ENCODE measurements at places on chromosomes 1 and 21. TPM values are rescaled to one million over a fixed set of nuclear protein-coding genes. Genes with fewer than 3 reads are reported as not detected.

DNA sequence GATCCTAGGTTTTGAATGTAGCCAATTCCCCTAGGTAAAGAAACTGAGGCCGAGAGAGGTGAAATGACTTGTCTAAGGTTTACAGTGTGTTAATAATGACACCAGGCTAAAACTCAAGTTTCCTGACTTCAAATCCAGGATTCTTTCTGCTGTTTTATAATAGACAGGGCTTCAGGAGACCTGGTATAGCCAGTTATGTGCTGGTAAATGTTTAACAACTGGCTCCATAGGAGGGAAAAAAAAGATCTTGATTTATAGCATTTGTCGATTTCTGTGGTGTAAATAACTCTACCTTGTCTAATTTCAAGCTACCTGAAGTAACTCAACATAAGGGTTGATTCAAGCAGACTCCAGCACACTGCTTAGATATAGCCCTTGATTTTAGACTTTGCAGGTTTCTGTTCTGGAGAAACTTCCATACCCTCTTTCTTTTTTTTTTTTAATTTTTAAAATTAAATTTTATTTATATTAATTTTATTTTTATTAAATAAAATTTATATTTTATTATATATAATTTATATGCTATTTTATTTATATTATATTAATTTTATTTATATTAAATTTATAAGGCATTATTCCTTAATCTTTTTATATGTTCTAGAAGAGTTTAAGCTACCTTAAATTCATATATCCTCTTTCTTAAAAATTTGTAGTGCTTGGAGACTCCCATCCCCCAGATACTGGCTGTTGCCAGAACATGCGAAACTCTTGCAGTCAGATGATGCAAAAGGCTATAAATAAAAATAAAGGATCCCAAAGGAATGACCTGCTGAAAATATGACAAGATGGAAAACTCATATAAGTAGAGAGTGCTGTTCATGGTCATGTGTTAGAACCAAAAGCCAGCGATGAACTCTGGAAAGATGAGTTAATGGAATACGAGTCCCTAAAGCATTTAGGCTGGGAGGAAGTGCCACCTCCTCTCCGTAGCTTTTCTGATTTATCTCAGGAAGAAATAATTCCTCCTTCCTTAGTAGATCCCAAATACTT, 35.4 kb upstream of the SRSF10 start:
- no peak for DNase-seq
- H3K4me3 ChIP-seq = no peak overlapping the region
- H3K27me3 ChIP-seq = no peaks in the 10 kb centered on the region
- peaks cover 36% of the 10 kb centered on the region for H3K4me1 ChIP-seq
- no peaks in the 10 kb centered on the region for H3K36me3 ChIP-seq

DNA sequence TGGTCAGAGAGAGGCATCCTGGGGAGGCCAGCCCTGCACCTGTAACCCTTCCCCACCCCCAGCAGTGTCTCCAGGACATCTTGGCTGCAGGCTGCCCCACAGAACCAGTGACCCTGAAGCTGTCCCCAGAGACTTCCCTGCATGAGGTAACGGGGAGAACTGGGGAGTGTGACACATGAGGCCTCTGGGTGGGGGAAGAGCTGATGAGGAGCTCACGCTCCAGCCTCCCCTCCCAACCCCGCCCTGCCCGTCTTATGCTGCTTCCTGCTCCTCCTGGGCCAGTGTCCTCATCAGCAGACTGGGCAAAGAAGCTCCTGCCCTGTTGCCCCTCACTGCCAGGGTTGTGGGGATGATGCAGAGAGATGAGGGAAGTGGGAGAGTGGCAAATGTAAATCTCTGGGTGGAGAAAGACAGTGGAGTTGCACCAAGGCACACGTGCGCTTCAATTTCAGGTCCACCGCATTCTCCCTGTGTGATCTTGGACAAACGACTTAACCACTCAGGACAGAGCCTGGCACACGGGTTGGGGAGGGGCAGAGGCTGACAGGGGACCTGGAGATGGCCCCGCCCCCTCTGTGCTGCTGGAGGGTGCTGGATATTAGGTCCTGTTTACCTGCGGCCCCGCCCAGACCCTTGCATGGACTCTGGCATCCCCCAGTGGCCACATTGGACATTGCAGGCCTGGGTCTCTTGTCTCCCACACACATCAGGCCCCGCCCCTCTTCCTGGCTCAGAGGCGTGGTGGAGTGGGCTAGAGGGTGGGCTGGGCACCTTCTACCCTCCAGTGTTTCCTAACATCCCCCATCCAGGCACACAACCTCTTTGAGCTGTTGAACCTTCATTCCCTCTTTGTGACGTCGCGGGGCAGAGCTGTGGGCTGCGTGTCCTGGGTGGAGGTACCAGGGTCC, 12.3 kb downstream of the CLCNKB start:
- no peaks in the 10 kb centered on the region for H3K27me3 ChIP-seq
- no peak overlapping the region for H3K27ac ChIP-seq
- H3K4me1 ChIP-seq = peaks cover 6% of the 10 kb centered on the region
- no peaks in the 10 kb centered on the region for H3K36me3 ChIP-seq

Gene TPTE
- 0.54 TPM for total RNA-seq

Gene CAPN8
- total RNA-seq = 0.40 TPM

Gene HSF2BP
- total RNA-seq = 0.33 TPM

Gene MTF1
- 5.6 TPM for total RNA-seq

Gene LRRC42
- 28.7 TPM for total RNA-seq

DNA sequence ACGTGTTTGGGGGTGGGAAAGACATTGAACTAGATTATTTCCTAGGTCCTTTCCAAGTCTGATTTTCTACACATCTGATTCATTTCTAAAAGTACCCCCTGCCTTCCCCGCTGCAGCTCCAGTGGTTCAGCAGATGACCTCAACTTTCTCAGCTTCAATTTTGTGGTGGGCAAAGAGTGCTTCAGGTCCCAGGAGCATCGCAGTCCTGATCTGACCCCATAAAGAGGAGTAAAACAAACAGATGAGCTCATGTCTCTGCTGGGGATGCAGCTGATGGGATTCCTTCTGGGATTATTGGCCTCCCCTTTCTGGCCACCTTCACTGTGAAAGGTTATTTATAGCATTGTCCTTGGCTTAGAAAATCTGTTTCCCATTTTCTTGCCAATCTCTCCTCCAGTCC, 337.0 kb upstream of the PLXNA2 start:
- no peaks in the 10 kb centered on the region for H3K36me3 ChIP-seq
- no peak for DNase-seq
- H3K4me3 ChIP-seq = no peak overlapping the region
- no peaks in the 10 kb centered on the region for H3K4me1 ChIP-seq

DNA sequence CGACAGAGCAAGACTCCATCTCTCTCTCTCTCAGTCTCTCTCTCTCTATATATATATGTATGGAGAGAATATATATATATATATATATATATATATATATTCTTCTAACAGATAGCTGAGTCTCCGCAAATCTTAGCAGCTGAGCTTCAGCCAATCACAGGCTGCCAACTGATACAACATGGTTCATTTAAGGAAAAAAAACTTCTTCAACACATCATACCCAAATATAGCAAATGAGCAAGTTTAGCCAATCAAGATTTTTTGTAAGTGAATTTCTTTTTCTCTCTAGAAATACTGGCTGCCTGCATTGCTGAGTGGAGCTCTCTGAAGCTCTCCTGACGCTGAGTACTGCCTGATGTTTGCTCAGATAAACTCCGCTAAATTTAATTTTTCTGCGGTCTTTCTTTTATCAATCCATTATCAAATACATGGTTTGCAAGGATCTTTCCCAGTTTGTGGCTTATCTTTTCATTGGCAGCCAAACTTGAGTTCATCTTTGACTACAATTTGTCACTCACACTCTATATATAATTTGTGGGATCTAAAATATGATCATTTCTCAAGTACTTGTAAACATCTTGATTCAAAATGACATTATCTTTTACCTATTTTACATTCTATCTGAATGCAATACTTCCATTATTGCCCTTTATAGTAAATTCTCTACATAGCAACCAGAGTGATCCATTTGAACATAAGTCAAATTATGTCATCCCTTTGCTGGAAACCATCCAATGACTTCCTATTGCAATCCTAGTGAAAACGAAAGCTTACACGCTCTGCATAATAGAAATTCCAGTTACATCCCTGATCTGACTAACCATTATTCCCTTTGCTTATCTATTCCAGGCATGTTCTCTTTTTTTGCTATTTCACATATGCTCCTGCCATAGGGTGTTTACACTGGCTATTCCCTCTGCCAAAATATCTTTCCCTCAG, 2131.7 kb downstream of the MRPL39 start:
- H3K4me1 ChIP-seq = no peaks in the 10 kb centered on the region
- no peaks in the 10 kb centered on the region for H3K36me3 ChIP-seq
- no peak for DNase-seq
- H3K27ac ChIP-seq = no peak overlapping the region
- H3K27me3 ChIP-seq = no peaks in the 10 kb centered on the region
- H3K4me3 ChIP-seq = no peak overlapping the region

- no peaks in the 10 kb centered on the region for H3K36me3 ChIP-seq
- H3K4me3 ChIP-seq = no peak overlapping the region
- no peak overlapping the region for H3K27ac ChIP-seq
- DNase-seq = no peak
- H3K4me1 ChIP-seq = no peaks in the 10 kb centered on the region
Measured at GRCh38 chr1:190022709-190023108, 455.0 kb downstream of the BRINP3 start.

DNA sequence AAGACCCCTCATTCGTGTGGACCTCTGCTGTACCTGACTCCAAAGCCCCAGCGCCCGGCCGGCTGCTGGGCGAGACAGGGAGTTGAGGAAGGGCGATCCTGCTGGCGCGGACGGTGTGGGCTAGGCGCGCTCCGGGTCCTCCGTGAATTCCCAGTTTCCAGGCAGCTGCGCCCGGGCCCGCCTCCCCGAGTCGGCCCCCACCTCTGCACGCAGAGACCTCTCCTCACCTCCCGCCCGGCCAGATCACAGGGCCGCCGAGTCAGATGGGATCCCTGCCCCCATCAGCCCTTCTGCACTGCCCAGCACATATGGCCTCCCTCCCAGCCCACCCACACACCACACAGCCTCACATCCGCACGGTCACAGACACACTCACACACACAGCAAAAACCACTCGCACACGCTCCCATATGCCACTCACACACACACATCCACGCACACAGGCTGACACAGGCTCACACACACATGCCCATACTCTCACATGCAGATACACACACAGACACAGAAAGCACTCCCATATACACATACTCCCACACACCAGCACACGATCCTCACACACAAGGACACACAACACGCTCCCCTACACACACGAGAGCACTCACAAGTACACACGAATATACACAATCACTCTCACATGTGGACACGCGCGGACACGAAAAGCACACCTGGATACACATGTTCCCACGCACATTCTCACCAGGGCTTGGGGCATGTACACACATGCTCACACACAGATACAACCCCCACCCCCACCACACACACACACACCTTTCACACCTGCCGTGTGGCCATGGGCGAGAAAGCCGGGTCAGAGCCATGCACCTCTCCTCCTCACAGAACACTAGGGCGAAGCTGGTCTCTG, 7.2 kb upstream of the GUCA2B start:
- no peak overlapping the region for H3K27ac ChIP-seq
- no peak overlapping the region for H3K4me3 ChIP-seq
- peaks cover 16% of the 10 kb centered on the region for H3K4me1 ChIP-seq
- no peak for DNase-seq
- no peaks in the 10 kb centered on the region for H3K27me3 ChIP-seq

Gene CD5L
- not detected for total RNA-seq

GRCh38 chr1:1925437-1926345, 6.6 kb upstream of the TMEM52 start:
- no peak overlapping the region for H3K4me3 ChIP-seq
- H3K27ac ChIP-seq = no peak overlapping the region
- no peaks in the 10 kb centered on the region for H3K36me3 ChIP-seq
- H3K4me1 ChIP-seq = no peaks in the 10 kb centered on the region

DNA sequence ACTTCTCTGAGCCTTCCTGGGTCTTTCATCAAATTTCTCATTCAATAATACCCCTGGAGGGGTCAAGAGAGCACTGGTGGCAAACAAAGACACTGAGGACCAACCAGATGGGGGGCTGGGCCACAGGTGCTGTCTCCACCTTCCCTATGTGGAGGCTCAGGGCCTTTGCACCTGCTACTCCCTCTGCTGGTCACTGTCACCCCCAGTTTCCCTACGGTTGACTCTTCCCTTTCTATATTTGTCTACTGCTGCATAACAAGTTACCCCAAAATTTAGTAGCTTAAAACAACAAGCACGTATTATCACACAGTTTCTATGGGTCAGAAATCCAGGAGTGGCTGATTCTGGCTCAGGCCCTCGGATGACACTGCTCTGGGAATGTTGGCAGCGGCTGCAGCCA, 138.8 kb upstream of the RUNX3 start:
- no peak for DNase-seq
- no peaks in the 10 kb centered on the region for H3K27me3 ChIP-seq
- no peaks in the 10 kb centered on the region for H3K36me3 ChIP-seq
- no peak overlapping the region for H3K27ac ChIP-seq
- no peaks in the 10 kb centered on the region for H3K4me1 ChIP-seq
- H3K4me3 ChIP-seq = no peak overlapping the region

Gene RGS8
- 5.9 TPM for total RNA-seq

- H3K4me3 ChIP-seq = no peak overlapping the region
- H3K4me1 ChIP-seq = peaks cover 6% of the 10 kb centered on the region
- no peak overlapping the region for H3K27ac ChIP-seq
- H3K36me3 ChIP-seq = no peaks in the 10 kb centered on the region
Measured at GRCh38 chr1:234313171-234313570, 60.1 kb upstream of the COA6 start.

Gene PHC2
- 86.8 TPM for total RNA-seq

Gene TRNP1
- total RNA-seq = 8.5 TPM

GRCh38 chr21:32549440-32549839, 35.9 kb downstream of the TCP10L start:
- no peaks in the 10 kb centered on the region for H3K4me1 ChIP-seq
- no peak overlapping the region for H3K4me3 ChIP-seq
- H3K27me3 ChIP-seq = no peaks in the 10 kb centered on the region
- no peaks in the 10 kb centered on the region for H3K36me3 ChIP-seq

GRCh38 chr1:211753649-211754251, 76.8 kb downstream of the LPGAT1 start:
- H3K36me3 ChIP-seq = peaks cover 20% of the 10 kb centered on the region
- H3K27ac ChIP-seq = no peak overlapping the region
- H3K27me3 ChIP-seq = no peaks in the 10 kb centered on the region

GRCh38 chr1:32265846-32266245, 14.8 kb downstream of the LCK start:
- no peaks in the 10 kb centered on the region for H3K27me3 ChIP-seq
- no peak overlapping the region for H3K4me3 ChIP-seq
- H3K36me3 ChIP-seq = no peaks in the 10 kb centered on the region
- DNase-seq = no peak

- no peak overlapping the region for H3K4me3 ChIP-seq
- peak overlapping the region; percentile 47 for H3K27ac ChIP-seq
- H3K36me3 ChIP-seq = no peaks in the 10 kb centered on the region
- DNase-seq = peak; percentile 53
- no peaks in the 10 kb centered on the region for H3K27me3 ChIP-seq
Measured at GRCh38 chr1:89918794-89919155, 76.1 kb upstream of the ZNF326 start.
